Iris pigment epithelial cell (primary cell): ENCODE measurements at places on chromosomes 2 and 18.

GRCh38 chr2:196314157-196314556 is 142.8 kb upstream of the STK17B start:
- no peak for DNase-seq

- no peak for DNase-seq
Measured at GRCh38 chr18:57171026-57171425, 24.1 kb downstream of the BOD1L2 start.

DNA sequence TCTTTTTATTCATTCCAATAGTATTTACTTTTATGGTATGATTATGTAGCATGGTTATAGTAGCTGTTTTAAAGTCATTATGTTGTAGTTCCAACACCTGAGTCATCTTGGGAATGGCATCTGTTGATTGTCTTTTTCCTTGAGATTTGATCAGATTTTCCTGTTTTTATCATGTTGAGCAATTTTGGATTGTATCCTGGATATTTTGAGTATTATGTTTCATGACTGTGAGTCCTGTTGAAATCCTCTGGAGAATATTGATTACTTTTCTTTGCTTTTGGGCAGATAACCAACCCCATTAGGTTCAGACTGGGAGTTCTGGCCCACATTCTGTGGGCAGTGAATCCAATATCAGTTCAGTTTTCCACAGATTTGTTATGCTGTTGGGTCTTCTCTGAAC is 163.2 kb upstream of the SPRED2 start:
- no peak for DNase-seq

GRCh38 chr2:158714420-158714819 is 80.7 kb upstream of the DAPL1 start:
- no peak for DNase-seq

DNA sequence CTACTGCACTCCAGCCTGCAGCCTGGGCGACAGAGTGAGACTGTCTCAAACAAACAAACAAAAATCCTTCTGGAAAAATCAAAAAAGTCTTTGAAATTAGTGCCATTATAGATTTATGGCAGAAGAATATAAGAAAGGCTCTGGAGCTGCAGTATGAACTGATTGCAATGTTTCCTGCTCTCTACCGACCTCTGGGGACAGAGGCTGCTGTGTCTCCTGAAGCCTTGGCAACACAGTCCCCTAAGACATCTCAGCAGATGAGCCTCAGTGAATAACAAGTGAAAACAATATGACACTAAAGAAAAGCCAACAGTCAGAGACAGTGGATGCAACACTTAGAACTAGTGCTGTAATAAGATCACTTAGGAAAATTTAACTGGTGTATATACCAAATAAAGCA is 494.9 kb upstream of the LRATD1 start:
- no peak for DNase-seq

DNA sequence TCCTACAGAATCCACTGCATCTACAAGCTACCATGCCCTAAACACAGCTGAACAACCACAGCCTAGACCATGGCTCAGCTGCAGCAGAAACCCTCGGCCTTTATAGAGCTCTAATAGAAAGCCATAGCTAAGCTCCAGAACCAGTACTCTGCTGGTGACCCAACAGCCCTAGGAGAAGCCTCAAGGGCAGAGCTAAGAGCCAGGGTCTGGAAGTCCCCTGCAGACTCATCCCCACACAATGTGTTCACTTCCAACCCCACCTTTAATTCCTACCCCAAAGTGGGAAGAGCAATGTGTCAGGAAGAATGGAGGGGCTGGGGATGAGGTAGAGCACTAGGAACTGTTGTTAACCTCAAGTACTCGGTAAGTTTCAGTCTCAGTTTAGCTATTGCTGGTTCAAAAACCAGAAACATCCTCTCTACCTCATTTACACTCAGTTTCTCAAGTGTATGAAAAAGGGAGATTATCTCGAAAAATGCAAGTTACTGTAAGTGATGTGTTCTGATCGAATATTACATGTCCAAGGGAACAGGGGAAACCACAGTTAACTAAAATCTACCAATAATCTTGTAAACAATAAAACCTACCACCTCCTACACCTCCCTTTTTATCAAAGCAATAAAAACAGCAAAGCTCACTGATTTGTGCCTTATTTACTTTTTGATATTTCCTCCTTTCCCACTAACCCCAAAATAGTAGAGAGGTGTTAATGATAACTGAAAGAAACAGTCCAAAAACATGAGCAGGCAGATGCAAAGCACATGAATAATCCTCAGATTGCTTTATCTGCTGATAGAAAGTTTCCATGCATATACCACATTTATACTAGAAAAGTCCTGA is 36.2 kb downstream of the THADA start:
- no peak for DNase-seq

DNA sequence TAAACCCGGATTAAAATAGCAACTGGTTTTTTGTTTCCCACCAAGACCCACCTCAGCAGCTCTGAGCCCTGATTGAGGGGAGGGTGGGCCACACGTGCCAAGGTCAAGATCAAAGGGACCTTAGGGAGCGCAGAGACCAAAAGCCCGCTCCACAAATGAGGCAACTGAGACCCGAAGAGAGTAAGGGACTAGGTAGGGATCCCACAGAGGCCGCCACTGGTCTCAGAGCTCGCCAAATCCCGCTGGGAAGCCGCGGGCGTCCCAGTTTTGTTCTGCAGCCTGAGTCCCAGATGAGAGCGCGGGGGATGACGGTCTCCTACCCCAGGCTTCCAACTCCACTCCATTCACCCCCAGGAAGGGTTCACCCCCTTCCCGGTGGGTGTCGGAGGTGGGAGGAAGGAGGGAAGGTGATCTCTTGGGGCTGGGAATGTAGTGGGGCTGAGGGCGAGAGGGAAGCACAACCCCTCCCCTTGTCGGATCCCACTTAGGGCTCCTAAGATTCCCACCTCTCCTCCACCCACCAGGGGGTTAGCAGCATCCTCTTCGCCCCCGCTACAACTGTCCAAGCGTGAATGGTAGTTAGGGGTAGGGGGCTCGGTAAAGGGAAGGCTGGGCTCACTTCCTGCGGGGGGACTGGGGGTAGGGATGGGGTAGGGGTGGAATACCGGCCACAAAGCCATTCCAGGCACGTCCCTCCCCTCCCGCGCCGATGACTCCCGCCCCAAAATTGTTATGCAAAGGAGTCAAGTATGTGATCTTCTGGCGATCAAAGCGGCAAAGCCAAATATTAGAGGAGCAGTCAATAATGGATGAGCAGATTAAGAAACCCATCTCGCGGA is 7.3 kb upstream of the EN1 start:
- no peak for DNase-seq

GRCh38 chr2:142755191-142755590 is 122.3 kb upstream of the KYNU start:
- no peak for DNase-seq
